ENCODE measurements at places on chromosomes 12 and 14.

DNA sequence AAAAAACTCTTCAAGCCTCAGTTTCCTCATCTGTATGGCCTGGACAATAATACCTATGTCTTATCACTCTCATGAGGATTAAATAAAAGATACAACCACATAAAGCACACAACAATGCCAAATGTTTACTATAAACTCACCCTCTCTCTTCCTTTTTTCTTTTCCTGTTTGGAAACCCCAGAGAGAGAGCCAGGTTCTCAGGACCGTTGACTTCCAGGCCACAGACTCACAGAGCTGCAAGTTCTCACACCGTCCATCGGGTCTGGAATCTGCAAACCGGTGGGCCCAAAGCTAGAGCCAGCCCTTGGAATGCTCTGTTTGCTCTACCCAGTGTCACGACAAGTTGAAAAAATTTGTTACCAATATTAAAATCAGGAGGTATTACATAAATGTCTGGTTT is 4.6 kb upstream of the CD4 start:
- DNase-seq = no peak

- DNase-seq = peak; percentile 16
Measured at GRCh38 chr12:121513464-121514183, 67.2 kb downstream of the KDM2B start.

DNA sequence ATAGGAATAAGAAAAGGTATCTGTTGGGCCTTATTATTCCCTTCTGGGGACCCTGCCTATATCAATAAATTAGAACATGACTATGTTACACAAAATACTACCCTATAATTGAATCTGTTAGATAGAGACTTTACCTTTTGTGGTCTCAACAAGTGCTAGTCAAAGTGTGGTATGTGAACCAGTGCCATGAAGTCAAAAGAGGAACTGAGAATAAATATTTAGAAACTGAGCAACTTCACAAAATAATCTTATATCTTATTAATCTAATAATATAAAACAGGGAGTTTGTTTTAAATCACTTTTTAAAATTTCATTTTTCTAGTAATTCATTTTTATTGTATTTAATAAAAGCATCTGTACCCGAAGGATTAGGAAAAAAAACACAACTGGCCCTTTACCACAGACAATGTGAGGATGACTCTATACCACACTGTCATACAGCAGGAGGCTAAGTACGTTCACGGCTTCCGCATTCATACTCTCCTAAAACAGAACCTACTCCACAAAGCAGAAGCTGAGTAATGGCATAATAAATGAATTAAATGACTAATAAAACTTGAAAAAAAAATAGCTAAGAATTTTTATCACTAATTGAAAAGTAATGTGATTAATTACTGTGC is 42.1 kb downstream of the SEC23A start:
- DNase-seq = no peak

GRCh38 chr12:123041042-123041531 is 60.6 kb downstream of the ARL6IP4 start:
- DNase-seq = no peak

DNA sequence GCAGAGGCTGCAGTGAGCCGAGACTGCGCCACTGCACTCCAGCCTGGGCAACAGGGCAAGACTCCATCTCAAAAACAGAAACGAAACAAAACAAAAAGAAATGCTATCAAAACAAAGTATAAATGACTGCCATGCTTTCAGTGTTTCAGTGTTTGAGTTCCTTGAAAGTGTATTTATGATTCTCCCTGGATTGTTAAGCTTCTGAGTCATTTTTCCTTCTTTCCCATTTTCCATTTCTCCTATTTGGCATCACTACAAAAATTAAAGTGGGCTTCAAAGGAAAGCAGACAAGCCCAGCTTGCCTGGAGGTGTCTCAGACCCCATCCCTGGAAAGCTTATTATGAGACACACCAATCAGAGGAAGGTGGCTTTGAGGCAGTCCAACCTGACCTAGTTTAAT is 35.1 kb downstream of the NIN start:
- no peak for DNase-seq

GRCh38 chr12:68310370-68310769 is 21.8 kb downstream of the MDM1 start:
- DNase-seq = peak; percentile 94

GRCh38 chr14:104109731-104110361 is 24.3 kb downstream of the ASPG start:
- no peak for DNase-seq

Measured in bronchial epithelial cell (primary cell).